ENCODE measurements at places on chromosomes 6 and 20.

GRCh38 chr6:141848029-141848890 lies 284.5 kb upstream of the GJE1 start:
- peak; percentile 54 for DNase-seq

DNA sequence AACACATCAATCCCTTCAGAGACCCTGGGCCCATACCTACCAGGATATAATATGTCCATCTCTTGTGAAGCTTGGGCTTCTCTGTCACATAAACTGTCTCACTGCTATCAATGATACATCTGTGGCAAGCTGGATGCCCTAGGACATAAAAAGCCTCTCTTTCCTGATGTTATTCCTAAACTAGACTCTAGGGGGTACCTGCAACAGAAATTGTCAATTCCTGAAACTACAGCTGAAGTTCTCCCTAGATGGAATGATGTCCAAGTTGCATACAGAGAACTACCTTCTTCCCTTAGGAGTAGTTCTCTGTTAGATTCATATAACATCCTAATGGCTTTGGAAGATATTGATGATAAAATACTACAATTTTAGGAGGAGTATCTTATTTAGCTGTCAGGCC lies 35.8 kb downstream of the TBX18 start:
- no peak for DNase-seq

GRCh38 chr6:4023240-4023639 lies 55.7 kb downstream of the FAM217A start:
- DNase-seq, result no peak

DNA sequence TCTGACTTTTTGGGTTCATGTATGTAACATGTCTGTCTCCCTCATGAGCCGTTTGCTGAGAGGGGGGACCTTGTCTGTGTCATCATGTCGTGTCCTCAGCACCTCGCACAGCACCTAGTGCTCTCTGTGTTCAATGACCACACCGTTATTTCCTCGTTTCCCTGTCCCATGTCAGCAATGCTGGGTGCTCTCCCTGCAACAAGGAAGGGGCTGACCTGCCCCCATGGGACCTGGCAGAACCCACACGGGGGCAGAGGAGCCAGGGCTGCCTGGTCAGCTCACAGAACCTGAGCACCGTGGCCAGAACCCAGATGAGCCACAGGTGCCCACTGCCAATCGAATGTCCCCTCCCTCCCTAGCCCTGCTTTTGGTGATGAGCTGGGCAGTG lies 7.3 kb downstream of the ADA start:
- DNase-seq, result peak; percentile 19

DNA sequence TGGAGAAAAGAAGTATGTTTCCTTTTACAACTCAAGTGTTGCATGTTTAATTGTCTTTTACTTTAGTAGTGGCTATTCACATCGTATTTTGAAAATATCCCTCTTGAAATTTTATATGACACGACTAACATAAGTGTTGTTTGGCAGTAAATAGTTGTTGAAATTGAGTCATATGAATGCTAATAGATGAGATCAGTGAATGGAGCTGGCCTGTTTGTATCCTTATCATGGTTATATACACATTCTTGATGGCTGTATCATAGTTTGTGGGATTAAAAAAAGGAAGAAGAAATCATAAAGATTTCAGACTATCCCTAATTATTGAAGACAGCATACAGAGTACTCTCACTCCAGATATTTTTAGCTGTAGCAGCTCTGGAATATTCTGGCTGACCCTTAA lies 8.2 kb upstream of the RAE1 start:
- DNase-seq, result no peak

- DNase-seq, result no peak
Measured at GRCh38 chr6:81696524-81696923, 56.0 kb downstream of the TENT5A start.

GRCh38 chr6:114194362-114195026 lies 148.3 kb downstream of the HS3ST5 start:
- no peak for DNase-seq

DNA sequence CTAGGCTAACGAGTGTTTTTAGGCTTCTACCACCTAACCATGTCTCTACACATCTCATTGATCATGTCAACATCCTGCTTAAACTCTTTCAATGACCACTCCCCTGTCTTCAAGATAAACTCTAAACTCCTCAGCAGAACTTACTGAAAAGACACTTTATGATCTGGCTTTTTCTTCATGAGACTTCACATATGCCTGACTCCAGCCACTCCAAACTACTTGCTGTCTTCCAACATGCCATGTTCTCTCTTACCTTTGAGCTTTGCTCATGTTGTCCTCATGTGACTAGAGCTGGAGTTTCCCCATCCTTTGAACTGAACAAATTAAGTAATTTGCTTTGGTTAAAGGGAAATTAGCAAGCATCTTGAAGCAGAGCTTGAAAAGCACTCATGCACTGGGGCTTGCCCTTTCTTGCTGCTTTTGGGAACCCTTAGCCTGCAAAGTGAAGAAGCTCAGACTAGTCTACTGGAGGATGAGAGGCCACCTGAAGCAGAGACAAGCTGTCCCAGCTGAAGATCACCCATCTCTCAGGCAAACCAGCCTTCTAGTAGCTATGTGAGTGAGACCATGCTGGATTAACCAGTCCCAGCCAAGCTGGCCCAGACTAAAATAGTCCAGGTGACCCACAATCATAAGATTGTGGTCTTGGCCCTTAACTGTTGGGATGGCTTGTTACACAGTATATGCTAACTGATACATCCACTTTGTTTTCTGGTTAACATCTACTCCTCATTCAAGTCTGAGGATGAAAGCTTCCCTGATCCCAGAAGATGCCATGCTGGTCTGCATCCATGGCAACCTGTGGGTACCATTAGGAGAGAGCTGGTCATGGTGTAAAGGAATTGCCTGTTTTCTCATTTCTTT lies 235.8 kb downstream of the GMPR start:
- DNase-seq, result peak; percentile 57

- no peak for DNase-seq
Measured at GRCh38 chr20:45507011-45507820, 8.2 kb downstream of the SPINT3 start.

GRCh38 chr6:8831366-8832152 lies 396.2 kb upstream of the SLC35B3 start:
- DNase-seq, result no peak

- no peak for DNase-seq
Measured at GRCh38 chr6:49528571-49528970, 21.9 kb upstream of the C6orf141 start.

- DNase-seq, result no peak
Measured at GRCh38 chr6:169709293-169709692, 7.4 kb downstream of the C6orf120 start.

- DNase-seq, result no peak
Measured at GRCh38 chr6:97705568-97705967, 422.6 kb upstream of the MMS22L start.

GRCh38 chr20:11980263-11980662 lies 62.6 kb downstream of the BTBD3 start:
- DNase-seq, result no peak

- DNase-seq, result peak; percentile 72
Measured at GRCh38 chr6:37699138-37699766, 1.6 kb upstream of the MDGA1 start.

DNA sequence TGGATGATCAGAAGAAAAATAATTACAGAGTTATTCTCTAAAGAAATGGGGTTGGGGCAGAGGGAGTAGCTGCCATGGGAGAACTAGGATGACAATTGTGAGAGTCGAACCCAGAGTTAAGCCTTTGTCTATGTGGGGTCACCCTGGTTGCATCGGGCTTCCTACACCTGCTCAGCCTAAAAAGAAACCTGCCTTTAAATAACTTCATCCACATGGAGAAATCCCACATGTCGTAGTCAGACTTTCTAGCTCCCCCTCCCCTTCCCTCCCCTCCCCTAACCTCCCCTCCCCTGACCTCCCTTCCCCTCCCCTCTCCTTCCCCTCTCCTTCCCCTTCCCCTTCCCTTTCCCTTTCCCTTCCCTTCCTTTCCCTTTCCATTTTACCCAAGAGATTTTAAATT lies 14.7 kb downstream of the VIP start:
- DNase-seq, result no peak

- DNase-seq, result peak; percentile 40
Measured at GRCh38 chr6:45445749-45446549, 68.2 kb upstream of the SUPT3H start.

DNA sequence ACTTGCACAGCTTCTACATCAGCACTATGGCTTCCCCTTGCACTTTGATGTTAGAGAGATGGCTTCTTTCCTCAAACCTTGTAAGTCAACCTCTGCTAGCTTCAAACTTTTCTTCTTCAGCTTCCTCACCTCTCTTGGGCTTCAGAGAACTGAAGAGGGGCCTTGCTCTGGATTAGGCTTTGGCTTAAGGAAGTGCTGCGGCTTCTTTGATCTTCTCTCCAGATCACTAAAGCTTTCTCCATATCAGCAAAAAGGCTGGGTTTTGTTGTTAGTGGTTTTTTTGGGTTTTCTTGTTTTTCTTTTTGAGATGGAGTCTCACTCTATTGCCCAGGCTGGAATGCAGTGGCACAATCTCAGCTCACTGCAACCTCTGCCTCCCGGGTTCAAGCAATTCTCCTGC lies 24.0 kb downstream of the CDK5RAP1 start:
- no peak for DNase-seq

DNA sequence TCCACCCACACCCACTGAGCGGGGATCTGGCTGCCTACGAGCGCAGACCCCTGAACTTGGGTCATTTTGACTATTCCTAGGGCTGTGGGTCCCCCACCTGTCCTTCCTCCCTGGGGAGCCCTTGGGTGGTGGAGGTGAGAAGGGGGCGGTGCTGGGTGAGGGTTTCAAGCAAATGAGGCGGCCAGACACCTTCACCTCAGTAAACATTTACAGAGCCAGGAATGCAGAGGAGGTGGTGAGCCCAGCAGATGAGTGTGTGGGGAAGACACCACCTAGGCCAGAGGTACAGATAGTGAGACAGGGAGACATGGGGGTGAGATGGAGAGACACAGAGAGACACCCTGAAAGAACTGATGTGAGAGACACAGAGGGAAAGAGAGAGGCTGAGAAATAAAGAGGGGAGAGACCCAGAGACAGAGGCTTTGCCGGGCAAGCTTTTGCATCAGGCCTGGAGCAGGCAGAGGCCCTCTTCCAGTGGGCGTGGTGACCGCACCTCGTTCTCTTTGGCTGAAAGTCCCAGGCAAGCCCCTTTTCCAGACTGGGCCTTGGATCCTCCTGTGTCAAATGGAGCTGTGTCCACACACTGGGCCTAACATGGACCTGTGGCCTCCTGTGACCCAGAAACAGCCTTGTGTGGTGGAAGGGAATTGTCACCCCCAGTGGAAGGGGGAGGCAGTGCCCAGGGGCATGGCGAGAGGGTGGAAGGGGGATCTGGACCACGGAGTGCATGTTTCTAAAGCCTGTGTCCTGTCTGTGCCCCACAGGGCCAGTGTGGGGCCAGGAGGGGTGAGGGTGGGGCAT lies 29.7 kb downstream of the CEBPB start:
- DNase-seq, result no peak

All from CD4-positive, alpha-beta T cell treated with Interleukin-2 at 100 ng/mL for 4 hours (primary cell).